Frontal cortex (tissue), 4 donors: ENCODE measurements at places on chromosomes 6 and 20. TPM values are rescaled to one million over a fixed set of nuclear protein-coding genes. Genes with fewer than 3 reads are reported as not detected.

The MATN4 gene
- total RNA-seq = under 0.01 TPM

The SIRPB1 gene
- 0.41 TPM for total RNA-seq

The MAK gene
- total RNA-seq = under 0.01 TPM

The GRM1 gene
- total RNA-seq = 14.3 TPM

The PNLDC1 gene
- not detected for total RNA-seq

The STX11 gene
- under 0.01 TPM for total RNA-seq

The SLC22A2 gene
- total RNA-seq = 0.82 TPM

The ZKSCAN8 gene
- 15.9 TPM for total RNA-seq

The NMBR gene
- total RNA-seq = 4.9 TPM
